ENCODE measurements at places on chromosomes 6 and 20.

DNA sequence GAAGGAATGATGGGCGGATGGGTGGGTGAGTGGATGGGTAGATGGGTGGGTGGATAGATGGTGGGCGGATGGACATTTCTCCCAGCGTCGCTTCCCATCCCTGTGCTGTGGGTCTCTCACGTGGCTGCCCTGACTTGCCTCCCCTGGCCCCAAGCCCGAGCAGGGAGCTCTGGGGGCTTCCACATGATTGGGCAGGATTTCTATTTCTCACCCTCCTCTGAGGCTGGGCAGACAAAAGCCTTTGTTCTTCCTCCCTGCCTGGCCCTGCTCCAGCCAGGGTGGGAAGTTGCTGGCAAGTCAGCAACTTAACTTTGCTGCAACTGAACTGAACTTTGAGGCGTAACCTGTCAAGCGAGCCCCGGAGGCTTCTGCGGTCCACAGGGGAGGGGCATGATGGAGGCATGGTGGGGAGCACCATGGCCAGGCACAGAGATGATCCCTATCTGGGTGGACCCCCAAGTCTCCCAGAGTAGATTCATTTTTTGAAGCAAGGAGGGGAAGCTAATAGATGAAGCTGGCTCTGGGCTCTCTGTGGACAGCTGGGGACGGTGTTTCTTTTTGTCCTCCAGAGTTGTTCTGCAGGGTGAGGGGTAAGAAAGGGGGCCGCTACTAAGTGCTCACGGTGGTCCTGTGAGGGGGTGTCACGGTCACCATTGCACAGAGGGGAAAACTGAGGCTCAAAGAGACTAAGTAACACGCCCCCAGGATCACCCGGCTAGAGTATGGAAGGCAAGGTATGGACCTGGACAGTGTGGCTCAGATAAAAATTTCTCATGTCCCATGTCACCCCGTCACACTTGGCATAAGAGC lies 140.1 kb downstream of the CEBPB start:
- no peak for DNase-seq

GRCh38 chr6:100057941-100058340 lies 63.9 kb upstream of the MCHR2 start:
- no peak for DNase-seq

DNA sequence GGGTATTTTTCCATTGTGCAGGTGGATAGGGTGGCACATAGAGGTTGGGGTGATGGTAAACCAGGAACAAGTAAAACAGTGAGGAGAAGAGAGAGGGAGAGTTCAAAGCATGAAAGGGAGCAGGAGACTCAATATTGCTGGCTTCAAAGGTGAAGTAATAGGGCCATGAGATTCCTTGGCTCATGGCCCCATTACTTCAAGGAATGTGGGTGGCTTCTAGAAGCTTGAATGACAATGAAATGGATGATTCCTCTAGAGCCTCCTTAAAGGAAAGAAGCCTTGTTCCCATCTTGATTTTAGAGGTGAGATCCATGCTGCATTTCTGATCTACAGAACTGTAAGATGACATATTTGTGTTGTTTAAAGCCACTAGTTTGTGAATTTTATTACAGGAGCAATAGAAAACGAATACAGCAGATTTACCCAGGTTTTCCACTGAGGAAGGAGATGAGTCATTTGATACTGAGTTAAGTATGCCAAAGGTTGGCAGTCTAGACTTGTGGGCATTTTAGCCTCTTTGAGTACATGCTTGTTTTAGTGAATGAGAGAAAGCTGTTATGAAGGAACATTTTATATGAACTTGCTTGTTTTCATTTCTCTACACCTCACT lies 110.4 kb downstream of the PLCB4 start:
- DNase-seq: no peak

DNA sequence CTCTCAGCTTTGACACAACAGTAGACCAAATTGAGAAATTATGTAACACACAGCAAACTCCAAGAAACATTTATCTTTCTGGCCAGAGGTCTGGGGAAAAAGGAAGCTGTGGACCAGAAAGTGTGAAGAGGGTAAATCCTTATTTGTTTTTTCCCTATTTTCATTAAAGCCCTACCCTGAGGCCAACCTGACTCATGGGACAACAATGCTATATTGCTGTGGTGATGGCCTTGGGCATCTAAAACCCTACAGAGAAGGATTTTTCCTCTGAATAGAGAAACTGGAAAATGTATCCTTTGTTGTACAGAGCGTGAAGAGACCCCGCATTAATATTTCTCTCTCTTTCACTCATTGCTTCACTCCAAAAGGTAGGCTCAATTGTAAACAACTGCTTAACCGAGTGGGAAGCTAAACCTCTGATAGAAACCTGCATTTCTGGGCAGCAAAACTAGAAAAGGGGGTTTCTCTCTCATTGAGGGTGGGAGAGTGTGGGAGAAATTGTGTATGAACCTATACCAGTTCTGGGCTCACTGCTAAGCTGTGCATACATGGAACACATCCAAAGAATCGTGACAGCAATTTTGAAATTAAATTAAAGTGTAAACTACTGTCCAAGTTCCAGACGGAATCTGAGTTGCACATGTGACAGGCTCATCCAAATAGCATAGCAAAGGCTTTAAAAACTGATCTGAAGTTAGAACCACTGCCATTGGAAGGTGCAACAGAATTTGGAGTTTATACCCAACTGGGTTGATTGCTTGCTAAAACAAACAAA lies 175.5 kb downstream of the CLVS2 start:
- DNase-seq: no peak

DNA sequence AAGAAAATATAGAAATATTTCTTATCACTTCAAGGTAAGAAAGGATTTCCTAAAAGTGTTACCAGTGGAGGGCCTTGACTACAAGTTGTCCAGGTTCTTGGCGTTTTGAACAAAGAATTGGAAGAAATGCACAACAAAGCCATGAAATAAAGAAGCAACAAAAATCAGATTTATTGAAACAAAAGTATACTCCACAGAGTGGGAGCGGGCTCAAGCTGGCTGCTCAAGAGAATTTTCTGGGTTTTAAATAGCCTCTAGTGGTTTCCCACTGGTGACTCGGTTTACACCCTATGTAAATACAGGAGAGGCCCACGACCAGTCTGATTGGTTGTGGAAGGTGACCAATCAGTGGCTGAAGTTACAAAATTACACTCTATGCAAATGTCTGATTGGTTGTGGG lies 64.2 kb downstream of the SAMD3 start:
- no peak for DNase-seq

- DNase-seq: no peak
Observed at GRCh38 chr6:134525190-134525868, 207.4 kb upstream of the SGK1 start.

- no peak for DNase-seq
Observed at GRCh38 chr6:74075323-74075722, 379.3 kb downstream of the CD109 start.

DNA sequence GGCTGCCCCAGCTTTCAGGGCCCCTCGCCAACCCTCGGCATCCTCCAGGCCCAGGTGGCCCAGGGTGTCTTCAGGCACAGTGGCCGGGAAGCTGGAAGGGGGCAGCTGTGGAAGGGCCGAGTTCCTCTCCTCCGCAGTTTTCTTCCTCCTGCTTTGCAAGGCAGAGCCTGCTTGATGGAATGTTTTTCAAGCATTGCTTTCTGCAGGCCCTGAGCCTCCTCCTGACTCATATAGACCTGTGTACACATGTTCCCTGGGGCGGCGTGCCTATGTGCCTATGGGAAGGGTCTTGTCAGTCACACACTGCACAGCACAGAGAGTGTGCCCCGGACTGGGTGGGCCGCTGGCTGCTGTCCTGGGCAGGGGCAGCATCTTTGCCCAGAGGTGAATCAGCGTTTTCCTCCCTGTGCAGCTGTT lies 107.5 kb downstream of the ERMARD start:
- no peak for DNase-seq

- DNase-seq: no peak
Observed at GRCh38 chr6:23446469-23446967, 679.5 kb upstream of the NRSN1 start.

- no peak for DNase-seq
Observed at GRCh38 chr20:25338112-25339023, 52.3 kb downstream of the ABHD12 start.

- DNase-seq: no peak
Observed at GRCh38 chr6:160249671-160250070, 8.9 kb downstream of the SLC22A2 start.

GRCh38 chr6:148954461-148954860 lies 207.6 kb downstream of the UST start:
- DNase-seq: no peak

GRCh38 chr6:33091957-33092356 lies 16.2 kb downstream of the HLA-DPB1 start:
- no peak for DNase-seq

DNA sequence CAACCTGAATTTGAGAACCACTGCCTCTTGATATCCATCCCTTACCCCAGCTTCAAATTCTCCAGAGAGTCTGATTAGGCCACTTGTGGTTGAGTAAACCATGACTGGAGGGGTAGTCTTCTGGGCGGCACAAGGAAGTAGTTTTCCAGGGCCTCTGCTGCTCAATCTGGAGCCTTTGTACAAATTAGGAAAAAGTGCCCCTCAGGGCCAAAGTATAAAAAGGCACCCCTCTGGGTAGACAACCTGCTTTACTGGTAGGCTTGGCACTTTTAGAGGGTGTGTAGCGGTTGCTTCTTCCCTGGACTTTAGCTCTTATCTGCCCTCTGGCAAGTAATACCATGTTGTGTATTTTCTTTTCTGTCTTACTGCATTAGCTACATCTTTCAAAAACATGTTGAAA lies 32.9 kb upstream of the RPL7L1 start:
- DNase-seq: no peak

- DNase-seq: no peak
Observed at GRCh38 chr6:79031821-79032590, 46.0 kb downstream of the PHIP start.

DNA sequence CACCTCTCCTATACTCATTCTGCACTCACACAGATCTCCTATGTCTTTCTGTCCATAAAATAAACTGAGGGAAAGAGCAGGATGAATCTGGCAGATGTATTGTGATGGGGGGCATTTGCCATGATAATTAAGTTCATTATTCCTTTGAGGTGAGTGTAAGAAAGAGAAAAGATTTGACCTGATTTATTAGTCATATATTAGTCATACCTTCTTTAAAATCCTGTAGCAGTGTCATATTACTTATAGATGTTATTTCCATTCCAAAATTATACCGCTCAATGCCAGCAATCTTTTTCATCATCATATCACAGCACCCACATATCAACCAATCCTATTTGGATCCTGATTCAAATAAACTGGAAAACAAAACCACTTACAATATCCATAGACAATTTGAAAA lies 733.3 kb upstream of the SLC35B3 start:
- no peak for DNase-seq

DNA sequence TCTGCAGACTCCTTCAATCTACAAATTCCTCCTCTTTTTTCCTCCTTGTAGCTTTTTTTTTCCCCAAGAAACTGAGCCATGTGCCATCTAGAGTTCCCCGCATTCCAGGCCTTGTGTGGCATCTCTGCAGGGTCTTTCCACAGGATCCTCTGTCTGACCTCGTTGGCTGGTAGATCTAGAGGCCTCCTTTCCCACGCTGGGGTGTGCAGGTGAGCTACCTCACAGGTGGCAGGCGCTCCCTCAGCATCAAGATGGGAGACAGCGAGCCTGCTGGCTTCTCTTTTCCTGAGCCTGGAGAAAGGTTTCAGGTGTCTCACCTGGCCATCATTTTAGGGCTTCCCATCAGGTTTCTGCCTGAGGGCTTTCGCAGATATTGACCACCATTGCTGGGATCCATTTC lies 9.6 kb upstream of the NELFCD start:
- no peak for DNase-seq

- no peak for DNase-seq
Observed at GRCh38 chr6:11132194-11132888, 20.8 kb upstream of the ERVFRD-1 start.

GRCh38 chr6:106557837-106558236 lies 71.5 kb downstream of the RTN4IP1 start:
- no peak for DNase-seq

GRCh38 chr6:52643158-52643557 lies 27.8 kb upstream of the TMEM14A start:
- DNase-seq: no peak

- no peak for DNase-seq
Observed at GRCh38 chr6:148173548-148173947, 169.1 kb upstream of the SASH1 start.

GRCh38 chr6:12504325-12504966 lies 212.1 kb upstream of the PHACTR1 start:
- DNase-seq: no peak

DNA sequence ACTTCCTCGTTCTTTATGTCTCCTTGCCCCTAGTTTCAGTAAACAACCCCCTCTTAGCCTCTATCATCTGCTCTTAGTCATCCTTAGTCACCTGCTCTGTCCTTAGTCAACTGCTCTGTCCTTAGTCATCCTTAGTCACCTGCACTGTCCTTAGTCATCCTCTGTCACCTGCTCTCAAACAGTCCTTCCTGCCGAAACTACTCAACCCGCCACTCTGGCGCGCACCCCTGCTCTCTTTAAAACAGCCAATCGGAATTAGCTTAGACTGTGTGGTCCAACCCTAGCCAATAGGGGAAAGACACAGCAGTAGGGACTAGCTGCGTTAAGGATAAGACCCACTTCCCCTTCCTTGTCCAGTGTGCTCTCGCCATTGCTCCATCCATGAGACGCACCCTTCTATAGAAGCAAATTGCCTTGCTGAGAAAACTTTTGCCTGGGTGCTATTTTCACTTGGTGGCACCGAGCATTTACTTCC lies 73.9 kb downstream of the BACH2 start:
- DNase-seq: no peak

GRCh38 chr20:52219441-52219840 lies 27.9 kb upstream of the ZFP64 start:
- no peak for DNase-seq

DNA sequence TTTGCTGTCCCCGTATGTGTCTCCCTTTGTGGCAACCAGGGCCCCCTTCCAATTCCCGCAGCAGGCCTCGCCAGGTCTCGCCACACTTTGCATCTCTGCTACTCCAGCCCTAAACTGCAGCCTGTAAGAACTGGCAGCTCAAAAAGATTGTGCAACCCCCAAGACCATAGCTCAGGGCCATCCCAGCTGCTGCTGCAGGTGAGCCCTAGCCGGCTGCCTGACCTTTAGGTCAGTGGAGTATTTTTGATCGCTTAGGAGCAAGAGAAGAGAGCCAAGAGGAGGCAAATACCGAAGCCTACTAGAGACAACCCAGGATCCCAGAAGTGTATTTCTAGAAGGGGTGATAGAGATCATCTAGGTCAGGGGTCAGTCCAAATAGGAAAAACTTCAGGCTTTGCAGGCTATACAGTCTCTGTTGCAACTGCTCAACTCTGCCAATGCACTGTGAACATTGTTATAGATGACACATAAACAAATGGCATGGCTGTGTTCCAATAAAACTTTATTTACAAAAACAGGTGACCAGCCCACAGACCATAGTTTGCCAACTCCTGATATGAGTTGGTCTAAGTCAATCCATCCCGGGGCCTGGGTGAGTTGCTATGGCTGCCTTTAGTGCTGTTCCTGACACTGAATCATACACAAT lies 138.4 kb downstream of the EYA2 start:
- DNase-seq: no peak

- DNase-seq: no peak
Observed at GRCh38 chr6:143596866-143597265, 80.9 kb upstream of the PHACTR2 start.

Data from KG1 (cell line).